ENCODE measurements at places on chromosomes 5 and 9. TPM values are rescaled to one million over a fixed set of nuclear protein-coding genes. Genes with fewer than 3 reads are reported as not detected.

DNA sequence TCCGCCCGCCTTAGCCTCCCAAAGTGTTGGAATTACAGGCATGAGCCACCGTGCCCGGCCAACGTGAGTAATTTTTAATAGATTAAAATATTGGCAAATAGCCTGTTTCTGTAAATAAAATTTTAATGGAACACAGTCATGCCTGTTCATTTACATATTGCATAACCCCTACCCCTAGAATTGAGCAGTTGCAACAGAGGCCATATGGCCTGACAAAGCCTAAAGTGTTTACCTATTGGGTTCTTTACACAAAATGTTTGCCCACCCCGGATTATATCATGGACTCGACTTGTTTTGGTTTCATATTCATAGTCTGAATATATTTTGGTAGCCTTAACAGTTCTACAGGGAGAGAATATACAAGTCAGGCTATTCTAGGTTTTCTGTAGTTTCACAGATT lies 5.3 kb downstream of the NSA2 start:
- no peak for DNase-seq
- H3K27me3 ChIP-seq, result no peaks in the 10 kb centered on the region
- H3K36me3 ChIP-seq, result peaks cover 62% of the 10 kb centered on the region
- no peak overlapping the region for H3K27ac ChIP-seq
- H3K4me1 ChIP-seq, result peaks cover 12% of the 10 kb centered on the region
- H3K4me3 ChIP-seq, result no peak overlapping the region

Gene TRPM3
- total RNA-seq, result 0.59 TPM

- H3K36me3 ChIP-seq, result no peaks in the 10 kb centered on the region
- no peaks in the 10 kb centered on the region for H3K27me3 ChIP-seq
- H3K4me3 ChIP-seq, result no peak overlapping the region
- H3K4me1 ChIP-seq, result no peaks in the 10 kb centered on the region
- no peak for DNase-seq
Observed at GRCh38 chr5:40646266-40646665, 33.4 kb upstream of the PTGER4 start.

DNA sequence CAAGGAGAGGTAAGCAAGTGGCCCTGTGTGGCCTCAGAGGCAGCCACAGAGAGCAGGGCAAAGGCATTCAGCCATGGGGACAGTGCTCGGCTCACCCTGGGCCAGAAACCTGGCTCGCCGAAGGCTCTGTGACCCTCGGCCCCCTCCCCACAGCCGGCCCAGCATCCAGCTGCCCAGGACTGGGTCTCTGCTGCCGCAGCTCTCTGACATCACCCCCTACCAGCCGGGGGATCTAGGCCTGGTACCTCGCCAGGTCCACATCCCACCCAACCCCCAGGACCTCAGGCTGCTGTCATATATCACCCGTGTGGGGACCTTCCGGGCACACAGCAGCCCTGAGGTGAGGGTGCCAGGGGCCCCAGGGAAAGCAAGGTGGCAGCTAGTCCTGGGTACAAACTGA lies 2.6 kb downstream of the PTRH1 start:
- H3K27ac ChIP-seq, result no peak overlapping the region
- no peak overlapping the region for H3K4me3 ChIP-seq
- no peak for DNase-seq
- no peaks in the 10 kb centered on the region for H3K36me3 ChIP-seq
- H3K4me1 ChIP-seq, result peaks cover 19% of the 10 kb centered on the region

DNA sequence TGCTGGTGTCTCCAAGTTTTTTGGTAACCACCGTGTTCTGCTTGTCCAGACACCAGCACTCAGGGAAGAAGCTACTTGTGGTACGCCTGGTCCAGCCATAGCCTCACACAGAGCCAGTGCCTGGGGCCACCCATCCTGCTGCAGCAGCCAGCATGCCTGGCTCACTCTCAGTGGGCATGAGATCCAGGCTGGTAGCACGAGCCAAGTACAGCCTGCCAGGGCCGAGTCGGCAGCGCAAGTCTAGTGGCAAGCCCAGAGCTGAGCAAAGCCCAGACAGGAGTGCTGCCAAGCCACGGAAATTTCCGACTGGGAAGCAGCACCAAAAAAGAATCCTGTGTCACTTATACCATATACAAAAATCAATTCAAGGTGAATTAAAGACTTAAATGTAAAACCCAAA lies 36.3 kb upstream of the FBXL17 start:
- no peaks in the 10 kb centered on the region for H3K4me1 ChIP-seq
- H3K4me3 ChIP-seq, result no peak overlapping the region
- H3K27me3 ChIP-seq, result no peaks in the 10 kb centered on the region

DNA sequence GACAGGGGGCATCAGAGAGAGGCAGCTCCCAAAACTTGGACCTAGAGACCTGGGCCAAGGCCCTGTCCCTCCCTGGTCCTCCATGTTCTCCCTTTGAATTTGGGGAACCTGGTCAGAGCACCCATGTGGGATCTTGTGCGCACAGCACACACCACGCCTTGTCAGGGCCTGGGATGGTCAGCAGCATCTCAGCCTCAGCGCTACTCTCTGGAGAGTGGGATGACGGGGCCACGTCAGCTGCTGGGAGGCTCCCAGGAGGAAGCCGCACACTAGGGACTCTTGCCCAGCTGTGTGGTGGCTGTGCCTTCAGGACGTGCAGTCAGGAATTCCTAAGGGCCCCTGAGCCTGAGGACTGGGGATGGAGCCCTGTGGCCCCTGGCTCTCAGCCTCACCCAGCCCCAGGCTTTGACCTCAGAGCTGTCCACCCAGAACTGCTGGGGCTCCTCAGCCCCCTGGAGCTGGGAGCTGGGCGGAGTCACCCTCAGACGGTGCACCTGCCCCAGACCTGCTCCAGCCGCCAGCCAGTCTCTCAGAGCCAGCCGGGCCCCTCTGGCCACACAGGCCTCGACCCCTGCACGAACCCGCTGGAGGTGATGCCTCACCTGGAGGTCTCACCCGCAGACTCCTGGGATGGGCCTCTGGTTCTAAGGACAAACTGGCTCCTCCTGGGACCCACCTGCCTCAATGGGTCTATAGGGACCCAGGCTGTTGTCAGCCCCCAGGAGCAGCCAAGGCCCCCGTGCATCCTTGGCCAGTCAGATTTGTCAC lies 38.3 kb upstream of the EGFL7 start:
- H3K27ac ChIP-seq, result peak overlapping the region; percentile 50
- no peaks in the 10 kb centered on the region for H3K27me3 ChIP-seq
- no peak for DNase-seq
- no peak overlapping the region for H3K4me3 ChIP-seq
- peaks cover 48% of the 10 kb centered on the region for H3K4me1 ChIP-seq

Gene LCN9
- not detected for total RNA-seq

GRCh38 chr9:14992081-14992480 lies 81.9 kb upstream of the FREM1 start:
- no peak for DNase-seq
- no peak overlapping the region for H3K27ac ChIP-seq
- H3K27me3 ChIP-seq, result no peaks in the 10 kb centered on the region
- H3K36me3 ChIP-seq, result no peaks in the 10 kb centered on the region

- H3K27me3 ChIP-seq, result no peaks in the 10 kb centered on the region
- H3K4me3 ChIP-seq, result no peak overlapping the region
- H3K36me3 ChIP-seq, result no peaks in the 10 kb centered on the region
Observed at GRCh38 chr9:536597-537511, 304.6 kb upstream of the DMRT1 start.

Gene C5orf58
- not detected for total RNA-seq

DNA sequence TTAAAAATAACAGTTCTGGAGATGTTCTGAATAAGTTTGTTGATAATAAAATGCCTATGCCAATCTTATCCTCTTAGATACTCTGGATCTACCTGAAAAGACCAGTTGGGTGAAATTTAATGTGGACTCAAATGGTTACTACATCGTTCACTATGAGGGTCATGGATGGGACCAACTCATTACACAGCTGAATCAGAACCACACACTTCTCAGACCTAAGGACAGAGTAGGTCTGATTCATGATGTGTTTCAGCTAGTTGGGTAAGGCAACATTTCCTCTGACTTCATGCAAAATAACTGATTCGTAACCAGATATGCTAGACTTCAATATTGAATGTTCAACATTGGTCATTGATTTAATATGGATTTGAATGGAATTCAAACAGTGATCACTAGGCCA lies 27.0 kb downstream of the ERAP2 start:
- H3K4me1 ChIP-seq, result no peaks in the 10 kb centered on the region
- no peak for DNase-seq
- H3K27ac ChIP-seq, result no peak overlapping the region

DNA sequence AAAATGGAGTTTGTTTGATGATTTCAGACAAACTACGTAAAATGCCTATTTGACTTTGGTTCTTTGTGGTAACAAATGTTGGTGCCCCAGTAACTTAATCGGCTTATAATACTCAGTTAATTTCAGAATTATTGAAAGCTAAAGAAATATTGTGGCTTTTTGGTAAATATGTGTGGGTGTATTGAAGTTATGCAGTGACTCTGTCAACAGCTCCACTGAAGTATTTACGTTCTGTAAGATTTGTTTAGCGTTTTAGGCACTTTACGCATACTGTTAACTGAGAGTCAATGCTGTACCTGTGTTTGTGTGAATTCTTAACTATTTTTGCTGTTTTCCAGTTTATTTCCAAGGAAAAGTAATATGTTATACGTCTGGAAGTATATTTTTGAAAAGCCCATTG lies 2.2 kb downstream of the RAD23B start:
- no peaks in the 10 kb centered on the region for H3K4me1 ChIP-seq
- no peak overlapping the region for H3K27ac ChIP-seq
- no peak for DNase-seq
- H3K27me3 ChIP-seq, result no peaks in the 10 kb centered on the region
- no peaks in the 10 kb centered on the region for H3K36me3 ChIP-seq

Gene IL6ST
- 244 TPM for total RNA-seq

GRCh38 chr9:84781458-84781857 lies 111.9 kb downstream of the NTRK2 start:
- H3K4me1 ChIP-seq, result no peaks in the 10 kb centered on the region
- H3K27me3 ChIP-seq, result no peaks in the 10 kb centered on the region
- H3K4me3 ChIP-seq, result no peak overlapping the region
- H3K27ac ChIP-seq, result no peak overlapping the region
- DNase-seq, result no peak
- no peaks in the 10 kb centered on the region for H3K36me3 ChIP-seq

Gene TAF11L5
- total RNA-seq, result not detected

DNA sequence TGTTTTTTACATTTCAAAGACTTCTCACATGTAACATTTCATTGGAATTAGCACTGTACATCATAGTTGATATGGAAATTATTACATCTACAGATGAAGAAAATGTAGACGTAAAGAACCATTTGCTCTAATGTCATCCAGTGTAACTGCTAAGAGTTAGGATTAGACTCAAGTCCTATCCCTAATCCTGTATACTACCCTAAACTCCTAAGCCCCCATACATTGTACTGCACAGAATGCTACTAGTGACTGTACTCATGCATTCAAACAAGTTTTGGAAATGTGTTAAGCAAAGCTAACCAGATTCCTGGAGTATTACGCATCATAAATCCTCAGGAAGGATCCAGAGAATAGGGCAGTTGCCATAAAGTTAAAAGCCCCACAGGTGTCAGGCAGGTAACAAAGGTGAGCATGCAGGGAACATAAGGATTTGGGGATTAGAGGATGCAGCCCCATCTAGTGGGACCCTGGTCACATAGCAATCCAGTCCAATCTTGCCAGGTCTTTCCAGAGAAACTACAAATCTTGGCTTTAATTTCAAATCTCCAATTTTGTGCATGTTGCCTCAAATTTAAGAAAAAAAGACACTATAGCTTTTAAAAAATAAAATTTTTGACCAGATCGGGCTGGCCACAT lies 32.0 kb downstream of the HAVCR1 start:
- H3K27ac ChIP-seq, result no peak overlapping the region
- no peaks in the 10 kb centered on the region for H3K4me1 ChIP-seq
- no peak for DNase-seq
- no peaks in the 10 kb centered on the region for H3K27me3 ChIP-seq
- no peak overlapping the region for H3K4me3 ChIP-seq
- H3K36me3 ChIP-seq, result no peaks in the 10 kb centered on the region

DNA sequence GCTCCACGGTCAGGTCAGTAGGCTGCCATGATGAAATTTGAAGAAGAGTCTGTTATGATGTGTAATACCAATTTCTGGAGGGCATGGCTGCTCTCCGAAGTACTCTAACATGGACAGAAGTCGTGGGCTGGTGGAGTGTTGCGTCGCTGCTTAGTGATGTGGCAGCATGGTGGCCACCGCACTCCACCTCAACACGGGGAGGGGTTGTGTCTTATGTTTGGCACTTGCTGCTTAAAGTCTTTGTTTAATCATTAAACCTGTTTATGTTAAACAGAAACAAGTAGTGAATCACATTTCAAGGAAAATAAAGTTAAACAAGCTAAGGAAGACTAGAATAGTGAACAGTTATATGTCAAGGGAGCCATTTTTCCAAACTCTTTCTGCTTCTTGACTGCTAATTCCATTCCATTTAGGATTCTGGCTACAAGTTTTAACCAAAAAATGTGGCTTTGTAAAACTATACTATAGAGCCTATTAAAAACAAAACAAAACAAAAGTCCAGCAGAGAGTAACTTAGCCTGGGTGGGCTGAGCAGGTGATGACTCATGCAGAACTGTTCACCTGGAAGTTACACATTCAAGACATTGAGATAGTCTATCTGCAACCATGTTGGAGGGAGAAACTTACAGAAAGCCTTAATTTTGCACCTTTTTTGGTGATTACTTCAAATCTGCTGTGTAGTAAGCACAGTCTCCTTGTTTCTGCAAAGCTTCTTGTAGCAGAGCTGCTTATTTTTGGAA lies 9.5 kb downstream of the HABP4 start:
- H3K27ac ChIP-seq, result no peak overlapping the region
- H3K4me3 ChIP-seq, result no peak overlapping the region
- DNase-seq, result no peak
- H3K27me3 ChIP-seq, result no peaks in the 10 kb centered on the region

Gene WWC1
- 8.1 TPM for total RNA-seq

Gene RANBP3L
- 0.98 TPM for total RNA-seq

- H3K27me3 ChIP-seq, result no peaks in the 10 kb centered on the region
- DNase-seq, result no peak
- no peaks in the 10 kb centered on the region for H3K36me3 ChIP-seq
- H3K4me3 ChIP-seq, result no peak overlapping the region
- H3K4me1 ChIP-seq, result no peaks in the 10 kb centered on the region
Observed at GRCh38 chr5:99544356-99544755, 615.5 kb upstream of the CHD1 start.

Gene SNCAIP
- total RNA-seq, result 8.1 TPM

GRCh38 chr5:10578869-10579268 lies 15.0 kb downstream of the ANKRD33B start:
- no peak overlapping the region for H3K4me3 ChIP-seq
- H3K36me3 ChIP-seq, result no peaks in the 10 kb centered on the region
- no peak overlapping the region for H3K27ac ChIP-seq
- no peaks in the 10 kb centered on the region for H3K27me3 ChIP-seq
- H3K4me1 ChIP-seq, result peaks cover 17% of the 10 kb centered on the region
- peak; percentile 30 for DNase-seq

- no peak for DNase-seq
- no peak overlapping the region for H3K27ac ChIP-seq
- no peak overlapping the region for H3K4me3 ChIP-seq
- H3K27me3 ChIP-seq, result no peaks in the 10 kb centered on the region
Observed at GRCh38 chr9:87854580-87854955, 28.1 kb upstream of the SPATA31E1 start.

Gene OR1L1
- not detected for total RNA-seq

GRCh38 chr9:99023831-99024230 lies 80.1 kb downstream of the COL15A1 start:
- H3K4me1 ChIP-seq, result peaks cover 18% of the 10 kb centered on the region
- H3K27me3 ChIP-seq, result no peaks in the 10 kb centered on the region
- no peak overlapping the region for H3K4me3 ChIP-seq
- H3K27ac ChIP-seq, result peak overlapping the region; percentile 54

Data from right atrium auricular region (tissue), 2 donors.